ENCODE measurements at places on chromosomes 13 and 19.

DNA sequence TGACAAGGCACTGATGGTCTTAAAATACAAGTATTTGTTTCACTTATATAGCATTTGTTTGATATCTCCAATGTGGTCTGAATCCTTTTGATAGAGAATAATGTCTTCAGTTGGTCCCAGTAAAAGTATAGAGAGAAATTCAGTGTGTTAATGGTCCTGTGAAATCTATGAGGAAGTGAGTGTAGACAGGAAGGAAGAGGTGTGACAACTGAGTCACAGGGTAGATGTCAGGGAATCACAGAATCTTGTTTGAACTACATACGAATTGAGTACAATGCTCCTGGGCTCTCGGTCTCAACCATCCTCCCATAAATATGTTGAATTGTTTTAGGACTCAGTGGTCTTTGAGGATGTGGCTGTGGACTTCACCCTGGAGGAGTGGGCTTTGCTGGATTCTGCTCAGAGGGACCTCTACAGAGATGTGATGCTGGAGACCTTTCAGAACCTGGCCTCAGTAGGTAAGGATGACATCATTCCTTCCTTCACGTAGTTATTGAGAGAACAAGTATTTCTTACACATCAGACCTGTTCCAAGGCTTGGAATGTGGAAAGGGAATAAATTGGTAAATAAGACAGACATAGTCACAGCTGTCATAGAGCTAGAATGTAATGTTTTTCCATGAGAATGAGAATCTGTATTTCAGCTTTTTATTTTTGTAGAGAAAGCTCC is 9.1 kb downstream of the ZNF555 start:
- DNase-seq = no peak

DNA sequence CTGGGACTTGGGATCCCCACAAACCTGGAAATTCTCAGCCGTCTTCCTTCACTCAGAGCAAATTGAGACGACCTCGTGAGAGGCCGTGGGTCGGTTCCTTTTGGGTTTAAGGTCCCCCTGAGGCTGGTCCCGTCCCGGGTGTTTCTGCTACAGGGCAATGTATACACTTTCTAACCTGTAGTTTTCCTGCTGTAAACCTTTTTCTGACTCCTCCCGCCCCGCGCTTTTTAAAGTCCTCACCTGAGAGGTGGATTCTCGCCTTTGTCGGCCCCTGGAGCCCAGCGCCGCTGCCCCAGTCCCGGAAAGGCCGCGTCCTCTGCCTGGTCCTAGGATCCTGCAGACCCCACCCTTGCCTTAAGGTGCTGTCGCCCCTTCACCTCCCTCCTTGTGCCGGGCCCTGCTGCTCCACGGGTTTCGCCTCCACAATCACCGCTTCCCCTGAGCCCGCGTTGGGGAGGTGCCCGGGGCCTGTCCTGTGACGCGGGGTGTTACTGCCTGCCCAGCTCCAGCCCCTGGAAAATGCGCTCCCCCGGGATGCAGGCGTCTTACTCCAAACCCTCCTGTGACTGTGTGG is 391 bp downstream of the ZNF761 start:
- peak; percentile 5 for DNase-seq

- DNase-seq = no peak
Measured at GRCh38 chr13:50589651-50590054, 253.8 kb downstream of the DLEU7 start.

GRCh38 chr19:52007451-52007805 is 583 bp downstream of the ZNF615 start:
- DNase-seq = peak; percentile 25

GRCh38 chr13:100195568-100195967 is 106.7 kb downstream of the PCCA start:
- no peak for DNase-seq

DNA sequence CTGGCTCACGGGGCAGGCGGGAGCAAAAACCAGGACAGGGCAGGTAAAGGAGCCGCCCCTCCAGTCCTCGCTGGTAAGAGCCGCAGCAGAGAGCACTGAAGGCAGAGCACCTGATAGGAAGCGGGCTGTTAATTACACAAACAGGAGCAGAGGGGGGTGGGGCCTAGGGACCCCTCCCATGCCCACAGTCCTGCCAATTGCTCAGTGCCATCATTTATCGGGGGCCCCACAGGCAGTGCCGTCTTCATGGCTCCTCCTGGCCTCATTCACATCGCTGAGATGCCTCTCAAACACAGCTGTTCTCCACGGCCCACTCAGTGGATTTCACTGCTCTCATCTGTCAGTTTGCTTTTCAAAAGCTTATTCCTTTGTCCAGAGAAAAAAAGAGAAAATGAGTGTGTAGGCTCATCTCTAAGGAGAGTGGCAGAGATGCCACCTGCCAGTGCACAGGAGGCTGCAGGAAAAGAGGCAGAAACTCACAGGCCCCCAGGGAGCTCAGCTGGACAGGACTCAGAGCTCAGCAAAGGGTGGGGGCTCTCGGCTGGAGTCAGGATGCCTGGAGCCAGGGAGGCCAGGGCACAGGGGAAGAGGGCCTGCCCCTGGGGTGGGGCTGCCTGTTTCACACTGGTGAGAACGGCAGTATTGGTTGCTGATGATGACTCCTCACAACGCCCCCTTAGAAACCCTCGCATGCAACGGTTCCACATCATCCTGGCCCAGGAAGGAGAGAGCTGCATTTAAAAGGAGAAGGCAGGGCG is 174.6 kb downstream of the COL4A1 start:
- DNase-seq = no peak

DNA sequence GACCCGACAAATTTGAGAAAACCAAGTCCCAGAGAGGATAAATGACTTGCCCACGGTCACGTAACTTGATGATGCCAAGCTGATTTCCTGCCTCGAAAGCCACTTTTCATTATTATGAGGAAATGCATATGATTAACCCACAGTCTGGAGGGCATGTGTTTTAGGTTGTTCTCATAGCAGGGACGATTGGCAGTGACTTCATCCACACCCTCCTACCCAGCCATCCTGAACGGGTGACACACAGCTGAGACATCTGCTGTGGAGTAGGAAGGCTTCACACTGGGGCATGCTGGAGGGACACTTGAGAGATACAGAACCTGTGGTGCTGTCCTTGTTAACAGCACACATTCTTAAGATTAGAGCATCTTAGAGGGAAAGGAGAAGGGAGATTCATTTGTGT is 65.4 kb upstream of the WDFY2 start:
- no peak for DNase-seq

DNA sequence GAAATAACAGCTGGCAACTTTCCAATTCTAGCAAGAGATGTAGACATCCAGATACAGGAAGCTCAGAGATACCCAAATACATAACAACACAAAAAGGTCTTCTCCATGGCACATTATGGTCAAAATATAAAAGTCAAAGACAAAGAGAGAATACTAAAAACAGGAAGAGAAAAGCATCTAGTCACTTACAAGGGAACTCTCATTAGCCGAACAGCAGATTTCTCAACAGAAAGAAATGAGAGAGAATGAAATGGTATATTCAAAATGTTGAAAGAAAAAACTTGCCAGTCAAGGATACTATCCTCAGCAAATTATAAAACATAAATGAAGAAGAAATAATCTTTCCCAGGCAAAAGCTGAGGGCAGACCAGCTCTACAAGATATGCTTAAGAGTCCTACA is 12.4 kb downstream of the ZNF780A start:
- DNase-seq = peak; percentile 32

DNA sequence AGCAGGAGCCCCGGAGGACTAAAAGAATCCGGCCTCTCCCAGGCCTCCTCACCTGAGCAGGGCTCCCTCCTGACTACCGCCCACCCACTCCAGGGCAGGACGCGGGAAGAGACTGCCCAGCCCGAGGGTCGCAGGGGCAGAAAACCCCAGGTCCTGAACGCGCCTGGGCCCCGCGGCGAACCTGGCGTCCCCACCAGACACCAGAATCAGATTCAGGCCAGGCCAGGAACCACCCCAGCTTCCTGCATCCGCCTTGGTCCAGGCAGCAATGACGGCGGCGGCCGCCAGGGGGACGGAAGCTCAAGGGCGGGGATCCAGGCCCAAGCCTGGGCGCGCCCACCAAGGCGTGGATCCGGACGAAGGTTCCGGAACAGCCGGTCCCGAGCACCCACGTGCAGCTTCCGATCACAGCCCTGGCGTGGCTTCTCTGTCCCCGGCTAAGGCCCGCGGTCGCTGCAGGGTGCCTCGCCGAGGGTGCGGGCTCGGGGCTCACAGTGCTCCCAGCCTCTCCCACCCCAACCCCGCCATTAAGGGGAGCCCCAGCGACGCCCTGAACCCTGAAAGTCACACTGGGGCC is 3.6 kb downstream of the LGALS7 start:
- DNase-seq = peak; percentile 74

DNA sequence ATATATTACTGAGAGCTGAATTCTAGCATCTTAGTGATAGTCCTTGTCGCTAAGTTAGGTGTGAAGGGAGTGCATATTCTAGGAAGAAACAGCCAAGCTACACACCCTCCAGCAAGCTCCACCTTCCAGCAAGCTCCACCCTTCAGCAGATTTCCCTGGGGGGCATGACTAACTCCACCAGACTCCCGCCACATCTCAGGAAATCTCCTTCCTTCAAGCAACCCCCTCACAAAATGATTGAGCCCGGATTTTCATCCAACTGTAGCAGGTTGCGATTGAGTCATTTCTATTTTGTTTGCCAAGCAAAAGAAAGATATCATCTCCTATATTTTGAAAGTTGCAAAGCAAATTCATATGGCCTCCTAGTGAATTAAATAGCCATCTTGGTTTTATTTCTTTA is 162.1 kb upstream of the TMTC4 start:
- DNase-seq = no peak

- DNase-seq = no peak
Measured at GRCh38 chr13:44048326-44048725, 168.6 kb downstream of the LACC1 start.

- peak; percentile 18 for DNase-seq
Measured at GRCh38 chr13:49185264-49185663, 34.9 kb upstream of the MLNR start.

- DNase-seq = no peak
Measured at GRCh38 chr19:29945017-29945416, 3.0 kb downstream of the URI1 start.

DNA sequence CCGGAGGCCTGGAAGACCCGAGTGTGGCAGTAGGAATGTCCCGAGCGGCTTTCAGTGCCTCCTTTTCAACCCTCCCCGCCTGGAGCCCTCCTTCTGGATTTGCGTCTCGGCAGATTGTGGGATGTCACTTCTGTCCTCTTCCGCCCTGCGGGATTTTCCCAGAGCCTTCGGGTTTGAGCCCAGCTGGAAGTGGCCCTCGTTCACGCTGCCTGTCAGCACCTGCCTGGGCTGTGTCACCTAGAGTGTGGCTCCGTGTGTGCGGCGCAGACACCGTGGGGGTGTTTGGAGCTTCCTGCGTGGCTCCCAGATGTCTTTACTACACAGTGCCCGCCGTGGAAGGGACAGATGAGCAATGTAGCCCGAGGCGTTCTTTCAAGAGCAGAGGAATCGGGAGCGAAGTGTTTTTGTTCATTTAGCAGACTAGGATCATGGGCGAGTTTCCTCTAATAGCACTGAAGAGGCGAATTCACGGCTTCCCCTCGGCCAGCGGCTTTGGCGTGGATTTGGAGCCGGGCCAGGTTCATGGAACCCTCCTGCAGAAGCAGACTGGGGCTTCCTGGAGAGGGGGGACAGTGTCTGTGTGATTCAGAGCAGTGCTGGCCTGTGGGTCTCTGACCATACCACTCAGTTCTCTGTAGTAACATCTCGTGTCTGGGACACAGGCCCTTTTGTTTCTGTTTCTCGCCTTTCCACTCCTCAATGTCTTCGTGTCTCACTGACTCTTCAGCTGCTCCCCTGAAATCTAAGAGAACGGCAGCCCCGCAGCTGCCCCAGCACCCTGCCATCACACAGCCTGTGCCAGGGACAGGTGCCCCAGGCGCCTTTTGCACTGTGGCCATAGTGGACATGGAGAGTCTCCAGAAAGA is 68.0 kb downstream of the KDM4B start:
- DNase-seq = no peak

DNA sequence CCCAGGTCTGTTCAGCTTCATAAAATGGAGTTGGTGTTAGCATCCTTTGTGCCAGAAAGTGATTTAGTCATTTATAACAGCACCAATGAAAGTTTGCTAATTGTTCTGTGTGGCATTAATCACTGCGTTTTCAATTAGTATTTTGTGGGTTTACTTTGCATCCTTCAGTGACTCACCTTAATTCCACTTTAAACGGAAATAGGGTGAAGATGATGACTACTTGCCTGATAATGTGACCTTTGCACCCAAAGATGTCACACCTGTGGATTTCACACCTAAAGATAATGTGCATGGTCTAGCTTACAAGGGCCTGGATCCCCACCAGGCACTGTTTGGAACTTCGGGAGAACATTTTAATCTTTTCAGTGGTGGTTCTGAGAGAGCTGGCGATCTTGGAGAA is 15.0 kb downstream of the GPATCH1 start:
- no peak for DNase-seq

- DNase-seq = no peak
Measured at GRCh38 chr13:93945621-93946020, 533.9 kb downstream of the DCT start.

DNA sequence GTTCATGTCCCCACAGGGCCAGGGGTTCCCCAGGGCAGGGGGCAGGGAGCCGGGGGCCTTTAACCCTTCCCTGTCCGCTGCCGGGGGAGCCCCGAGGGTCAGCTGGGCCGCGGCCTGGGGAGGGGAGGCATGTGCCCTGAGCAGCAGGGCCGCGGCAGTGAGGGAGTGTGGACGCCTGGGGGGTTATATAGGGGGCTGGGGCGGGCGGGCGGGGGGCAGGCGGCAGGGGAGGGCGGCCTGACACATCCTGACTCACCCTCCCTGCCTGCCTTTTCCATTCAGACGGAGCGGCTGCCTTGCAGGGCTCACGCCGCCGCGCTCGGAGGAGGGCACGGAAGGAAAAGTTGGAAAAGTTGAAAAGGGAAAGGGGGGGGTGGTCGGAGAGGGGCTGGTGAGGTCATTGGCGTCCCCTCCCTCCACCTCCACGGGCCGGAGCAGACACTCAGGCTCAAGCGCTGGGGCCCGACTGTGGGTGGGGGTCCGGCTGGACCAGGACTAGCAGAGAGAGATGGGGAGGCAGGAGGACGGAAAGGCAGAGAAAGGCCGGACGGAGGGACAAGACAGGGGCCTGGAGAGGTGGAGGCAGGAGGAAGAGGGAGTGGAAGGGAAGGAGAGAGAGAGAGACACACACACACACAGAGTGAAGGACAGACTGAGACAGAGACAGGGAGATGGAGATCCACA is at the start of gene IL11:
TSS of gene IL11 (minus strand) at position 159 of the 684 bp plus-strand sequence. CDS start at position 6, 153 bp downstream.
- DNase-seq = no peak

DNA sequence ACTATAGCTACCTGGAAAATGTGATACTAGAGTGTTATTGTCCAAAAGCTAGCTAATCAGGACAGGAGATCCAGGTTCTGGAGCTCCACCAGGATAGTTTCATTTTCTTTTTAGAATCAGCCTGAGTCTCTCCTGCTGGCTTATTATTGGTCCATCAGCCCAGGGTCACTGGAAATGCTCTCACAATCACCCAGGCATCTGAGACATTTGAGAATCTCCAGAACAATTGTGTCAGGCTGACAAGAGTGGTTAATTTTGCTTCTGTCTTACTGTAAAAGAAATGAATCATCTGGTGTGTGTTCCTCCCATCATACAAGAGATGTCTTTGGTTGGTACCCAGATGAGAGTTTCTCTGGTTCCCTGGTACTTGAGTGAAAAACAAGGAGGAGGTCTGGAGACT is 43.6 kb upstream of the ZNF681 start:
- DNase-seq = no peak

Data from hematopoietic multipotent progenitor cell (in vitro differentiated cells).